ENCODE measurements at places on chromosomes 4 and X.

DNA sequence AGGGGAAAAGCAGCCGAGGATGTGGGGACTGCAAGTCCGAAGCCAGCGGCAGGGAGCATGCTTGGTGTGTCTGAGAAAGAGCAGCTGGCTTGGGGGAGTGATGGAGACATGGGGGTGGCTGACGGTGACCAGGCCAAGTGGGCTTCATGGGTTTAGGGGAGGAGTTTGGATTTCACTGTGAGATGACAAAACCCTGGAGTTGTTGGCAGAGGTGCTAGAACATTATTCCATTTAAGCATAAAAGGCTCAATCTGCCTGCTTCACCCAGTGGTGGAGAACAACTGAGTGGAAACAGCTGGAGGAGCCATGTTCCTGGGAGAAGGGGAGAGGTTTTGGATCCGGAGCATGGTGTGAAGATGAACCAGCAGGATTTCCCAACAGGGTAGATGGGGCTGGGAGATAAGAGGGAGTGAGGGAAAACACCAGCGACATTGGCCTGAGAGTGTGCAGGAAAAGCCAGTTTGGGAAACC lies 318.0 kb upstream of the TAPT1 start:
- no peak for DNase-seq

DNA sequence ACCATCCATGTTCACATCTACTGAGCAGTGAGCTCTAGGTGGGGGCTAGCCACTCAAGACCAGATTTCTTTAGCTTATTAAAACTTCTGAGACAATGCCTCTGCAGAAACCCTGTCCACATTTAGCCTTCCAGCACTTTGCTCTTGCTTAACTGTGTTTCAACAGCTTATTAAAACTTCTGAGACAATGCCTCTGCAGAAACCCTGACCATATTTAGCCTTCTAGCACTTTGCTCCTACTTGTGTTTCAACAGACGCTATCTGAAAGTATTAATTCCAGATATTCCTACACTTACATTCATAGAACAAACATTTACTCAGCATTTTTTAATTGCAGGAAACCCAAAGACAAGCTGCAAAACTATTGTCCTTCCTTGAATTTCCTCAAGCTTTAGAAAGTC lies 91.9 kb downstream of the SEL1L3 start:
- DNase-seq: no peak

DNA sequence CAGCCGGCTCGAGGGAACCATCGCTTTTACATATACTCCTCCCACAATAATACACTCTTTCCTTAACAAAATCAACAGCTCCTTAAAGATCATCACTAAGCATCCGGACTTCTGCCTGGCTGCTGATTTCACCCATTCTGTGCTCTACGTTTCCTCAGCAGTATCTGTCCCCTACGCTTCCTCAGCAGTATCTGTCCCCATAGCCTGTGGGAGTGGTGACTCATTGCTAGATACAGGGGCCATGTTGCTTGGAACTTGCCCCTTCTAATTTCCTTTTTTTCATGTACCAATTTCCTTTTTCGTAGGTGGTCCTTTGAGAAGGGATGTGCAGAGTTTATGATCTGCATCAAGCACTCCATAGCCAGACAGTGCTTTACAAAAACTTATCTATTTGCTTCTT lies 18.6 kb downstream of the MAP3K15 start:
- DNase-seq: no peak

GRCh38 chr4:3261411-3262207 lies 12.7 kb downstream of the MSANTD1 start:
- no peak for DNase-seq

GRCh38 chr4:6539009-6539764 lies 35.8 kb upstream of the MAN2B2 start:
- DNase-seq: no peak

- DNase-seq: no peak
These were observed 1826.6 kb upstream of the AGA start for GRCh38 chr4:179268791-179269190.

GRCh38 chr4:53026233-53026632 lies 164.1 kb downstream of the RASL11B start:
- DNase-seq: no peak

- DNase-seq: no peak
These were observed 35.5 kb upstream of the SPATA4 start for GRCh38 chr4:176230836-176231235.

- DNase-seq: no peak
These were observed 162.5 kb downstream of the SHROOM3 start for GRCh38 chr4:76597423-76597979.

Data from right lobe of liver (tissue), 6 donors.